ENCODE measurements at places on chromosomes 6 and 20. TPM values are rescaled to one million over a fixed set of nuclear protein-coding genes. Genes with fewer than 3 reads are reported as not detected.

DNA sequence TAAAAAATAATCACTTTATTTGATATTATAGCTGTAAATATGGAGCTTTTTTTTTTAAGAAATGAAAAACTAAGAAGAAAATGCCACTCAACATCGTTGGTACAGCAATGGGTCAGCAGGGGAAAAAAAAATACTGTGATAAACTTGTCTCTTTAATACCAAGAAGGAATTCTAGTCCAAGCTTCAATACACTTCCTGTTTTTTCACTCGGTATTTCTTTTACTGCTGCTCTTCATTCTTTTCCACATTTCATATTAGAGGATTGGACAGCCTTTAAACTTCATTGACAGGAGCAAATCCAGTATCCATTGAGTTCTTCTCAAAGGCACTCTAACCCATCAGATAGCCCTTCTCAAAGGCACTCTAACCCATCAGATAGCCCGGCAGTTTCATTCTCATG is 22.2 kb upstream of the EZR start:
- no peak overlapping the region for H3K27ac ChIP-seq
- no peak for DNase-seq
- H3K4me3 ChIP-seq, result no peak overlapping the region
- H3K36me3 ChIP-seq, result no peaks in the 10 kb centered on the region

- peaks cover 35% of the 10 kb centered on the region for H3K27me3 ChIP-seq
- peaks cover 26% of the 10 kb centered on the region for H3K4me1 ChIP-seq
- H3K4me3 ChIP-seq, result no peak overlapping the region
- no peak for DNase-seq
These were observed 10.8 kb upstream of the MATN4 start for GRCh38 chr20:45318948-45319347.

GRCh38 chr6:8322659-8323058 is 112.7 kb downstream of the SLC35B3 start:
- H3K36me3 ChIP-seq, result no peaks in the 10 kb centered on the region
- no peak for DNase-seq
- H3K4me1 ChIP-seq, result no peaks in the 10 kb centered on the region
- H3K27ac ChIP-seq, result no peak overlapping the region
- no peak overlapping the region for H3K4me3 ChIP-seq
- H3K27me3 ChIP-seq, result no peaks in the 10 kb centered on the region

- peak; percentile 80 for DNase-seq
- no peaks in the 10 kb centered on the region for H3K36me3 ChIP-seq
- peaks cover 3% of the 10 kb centered on the region for H3K4me1 ChIP-seq
- H3K27ac ChIP-seq, result no peak overlapping the region
These were observed 26.5 kb downstream of the BCKDHB start for GRCh38 chr6:80133020-80133419.

DNA sequence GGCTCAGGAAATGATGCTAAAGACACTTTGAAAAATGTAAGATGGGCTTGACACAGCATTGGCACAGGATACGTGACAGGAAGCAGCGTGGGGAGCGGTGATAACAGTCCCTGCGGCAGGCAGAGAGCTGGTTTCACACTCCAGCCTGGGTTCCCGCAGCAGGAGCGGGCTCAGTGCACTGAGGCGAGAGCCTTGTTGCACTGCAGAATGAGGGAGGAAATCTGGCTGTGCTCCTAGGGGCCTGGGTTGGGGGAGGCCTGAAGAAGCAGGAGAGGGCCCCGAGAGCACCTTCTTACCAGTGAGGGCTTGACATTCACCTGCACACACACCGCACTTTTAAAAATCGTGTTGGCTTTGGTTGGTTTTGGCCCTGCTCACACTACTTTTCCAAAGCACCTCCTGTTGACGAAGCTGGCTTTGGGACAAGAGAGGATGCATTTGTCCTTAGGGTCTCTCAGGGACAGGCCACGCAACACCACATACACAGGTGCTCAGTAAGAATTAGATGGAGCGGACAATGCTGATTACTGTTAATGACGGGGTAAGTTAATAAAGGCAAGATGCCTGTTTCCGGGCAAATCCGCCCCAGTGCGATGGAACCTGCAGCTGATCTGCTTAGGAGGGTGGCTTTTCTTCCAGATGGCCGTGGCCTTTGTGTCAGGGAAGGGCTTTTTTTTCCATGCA is 49.4 kb upstream of the ARMC2 start:
- H3K27me3 ChIP-seq, result no peaks in the 10 kb centered on the region
- no peaks in the 10 kb centered on the region for H3K4me1 ChIP-seq
- H3K36me3 ChIP-seq, result no peaks in the 10 kb centered on the region
- H3K4me3 ChIP-seq, result no peak overlapping the region
- DNase-seq, result peak; percentile 54

- DNase-seq, result no peak
- H3K27ac ChIP-seq, result no peak overlapping the region
- H3K36me3 ChIP-seq, result no peaks in the 10 kb centered on the region
- H3K4me1 ChIP-seq, result no peaks in the 10 kb centered on the region
- H3K27me3 ChIP-seq, result no peaks in the 10 kb centered on the region
These were observed 96.2 kb upstream of the EYS start for GRCh38 chr6:65803186-65803585.

DNA sequence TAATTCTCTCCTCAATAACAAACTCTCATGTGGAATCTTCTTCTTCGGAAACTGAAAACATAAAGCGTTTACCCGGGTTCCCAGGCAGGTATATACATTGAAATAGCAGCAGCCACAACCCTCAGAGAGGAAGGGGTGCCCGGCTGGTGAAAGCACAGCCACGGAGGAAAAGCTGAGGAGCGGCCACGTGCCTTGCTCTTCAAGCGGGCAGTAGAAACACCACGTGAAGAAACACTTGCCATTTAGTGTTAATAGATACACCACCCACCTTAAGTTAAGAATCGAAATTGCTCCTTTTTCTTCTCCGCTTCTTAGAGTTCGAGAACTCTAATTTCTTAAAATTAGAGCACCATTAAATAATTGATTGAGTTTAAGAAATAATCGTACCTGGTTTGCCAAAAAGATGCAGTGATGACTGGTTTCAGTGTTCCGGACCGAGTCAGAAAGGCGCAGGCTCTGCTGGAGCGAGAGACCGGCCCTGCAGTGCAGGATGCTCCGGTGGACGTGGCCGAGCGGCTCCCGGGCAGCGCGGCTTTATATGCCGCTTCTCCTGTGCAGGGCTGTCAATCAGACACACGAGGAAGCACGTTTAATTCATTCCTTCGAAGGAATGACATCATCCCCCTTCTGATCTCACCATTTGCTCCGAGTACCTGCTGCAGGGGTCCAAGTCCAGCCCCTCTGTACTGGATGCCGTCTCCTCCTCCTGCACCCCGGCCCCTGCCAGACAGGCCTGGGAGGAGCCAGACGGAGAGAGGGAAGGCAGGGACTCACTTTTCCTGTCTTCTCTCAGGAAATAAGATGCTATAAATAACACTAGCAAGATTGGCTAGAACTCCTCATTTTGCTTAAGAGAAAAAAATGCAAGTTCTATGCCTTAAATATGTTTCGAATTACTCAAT is at the start of gene THBS2:
Gene THBS2 (minus strand): TSS at position 510 of the 902 bp plus-strand sequence. CDS start 3,062 bp downstream, outside the sequence.
- peaks cover 43% of the 10 kb centered on the region for H3K27me3 ChIP-seq
- no peaks in the 10 kb centered on the region for H3K36me3 ChIP-seq

GRCh38 chr20:63652192-63652980 is 838 bp downstream of the STMN3 start:
- no peaks in the 10 kb centered on the region for H3K36me3 ChIP-seq
- H3K27me3 ChIP-seq, result peaks cover 36% of the 10 kb centered on the region
- DNase-seq, result no peak
- peak overlapping the region; percentile 43 for H3K4me3 ChIP-seq

DNA sequence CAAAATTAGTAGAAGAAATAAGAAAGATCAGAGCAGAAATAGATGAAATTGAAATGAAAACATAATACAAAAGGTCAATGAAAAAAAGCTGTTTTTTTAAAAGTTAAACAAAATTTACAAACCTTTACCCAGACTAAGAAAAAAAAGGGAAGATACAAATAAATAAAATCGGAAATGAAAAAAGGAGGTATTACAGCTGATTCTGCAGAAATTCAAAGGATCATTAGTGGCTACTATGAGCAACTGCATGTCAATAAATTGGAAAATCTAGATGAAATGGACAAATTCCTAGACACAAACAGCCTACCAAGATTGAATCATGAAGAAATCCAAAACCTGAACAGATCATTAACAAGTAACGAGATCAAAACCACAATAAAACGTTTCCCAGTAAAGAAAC is 59.2 kb downstream of the ZFP64 start:
- no peak overlapping the region for H3K27ac ChIP-seq
- no peaks in the 10 kb centered on the region for H3K27me3 ChIP-seq
- H3K36me3 ChIP-seq, result no peaks in the 10 kb centered on the region
- no peak overlapping the region for H3K4me3 ChIP-seq
- no peak for DNase-seq

GRCh38 chr20:38685853-38686473 is 38.3 kb upstream of the SLC32A1 start:
- peaks cover 27% of the 10 kb centered on the region for H3K27me3 ChIP-seq
- H3K4me1 ChIP-seq, result no peaks in the 10 kb centered on the region
- H3K4me3 ChIP-seq, result no peak overlapping the region
- DNase-seq, result peak; percentile 12
- H3K27ac ChIP-seq, result no peak overlapping the region

GRCh38 chr20:2699775-2700413 is 7.3 kb downstream of the EBF4 start:
- H3K4me3 ChIP-seq, result no peak overlapping the region
- DNase-seq, result no peak
- H3K27ac ChIP-seq, result no peak overlapping the region
- no peaks in the 10 kb centered on the region for H3K36me3 ChIP-seq

DNA sequence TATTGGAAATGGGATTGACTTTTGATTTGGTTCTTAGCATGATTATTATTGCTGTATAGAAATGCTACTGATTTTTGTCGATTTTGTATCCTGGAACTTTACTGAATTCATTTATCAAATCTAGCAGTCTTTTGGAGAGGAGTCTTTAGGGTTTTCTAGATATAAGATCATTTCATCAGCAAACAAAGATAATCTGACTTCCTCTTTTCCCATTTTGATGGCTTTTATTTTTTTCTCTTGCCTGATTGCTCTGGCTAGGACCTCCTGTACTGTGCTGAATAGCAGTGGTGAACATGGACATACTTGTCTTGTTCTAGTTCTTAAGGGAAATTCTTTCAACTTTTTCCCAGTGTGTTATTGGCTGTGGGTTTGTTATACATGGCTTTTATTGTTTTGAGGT is 64.6 kb downstream of the ZC2HC1B start:
- no peaks in the 10 kb centered on the region for H3K36me3 ChIP-seq
- DNase-seq, result no peak
- no peaks in the 10 kb centered on the region for H3K4me1 ChIP-seq
- no peak overlapping the region for H3K27ac ChIP-seq
- no peak overlapping the region for H3K4me3 ChIP-seq
- no peaks in the 10 kb centered on the region for H3K27me3 ChIP-seq

GRCh38 chr6:32764048-32764447 is 716 bp upstream of the HLA-DQB2 start:
- H3K4me3 ChIP-seq, result no peak overlapping the region
- no peaks in the 10 kb centered on the region for H3K4me1 ChIP-seq
- H3K36me3 ChIP-seq, result no peaks in the 10 kb centered on the region
- peaks cover 15% of the 10 kb centered on the region for H3K27me3 ChIP-seq
- H3K27ac ChIP-seq, result no peak overlapping the region
- no peak for DNase-seq

- no peak for DNase-seq
- H3K4me3 ChIP-seq, result no peak overlapping the region
- H3K27me3 ChIP-seq, result no peaks in the 10 kb centered on the region
These were observed 192.6 kb upstream of the RAB32 start for GRCh38 chr6:146351018-146351417.

GRCh38 chr6:126210398-126211075 is 129.4 kb upstream of the CENPW start:
- no peaks in the 10 kb centered on the region for H3K36me3 ChIP-seq
- H3K27me3 ChIP-seq, result no peaks in the 10 kb centered on the region
- DNase-seq, result no peak
- H3K4me1 ChIP-seq, result no peaks in the 10 kb centered on the region
- no peak overlapping the region for H3K27ac ChIP-seq

DNA sequence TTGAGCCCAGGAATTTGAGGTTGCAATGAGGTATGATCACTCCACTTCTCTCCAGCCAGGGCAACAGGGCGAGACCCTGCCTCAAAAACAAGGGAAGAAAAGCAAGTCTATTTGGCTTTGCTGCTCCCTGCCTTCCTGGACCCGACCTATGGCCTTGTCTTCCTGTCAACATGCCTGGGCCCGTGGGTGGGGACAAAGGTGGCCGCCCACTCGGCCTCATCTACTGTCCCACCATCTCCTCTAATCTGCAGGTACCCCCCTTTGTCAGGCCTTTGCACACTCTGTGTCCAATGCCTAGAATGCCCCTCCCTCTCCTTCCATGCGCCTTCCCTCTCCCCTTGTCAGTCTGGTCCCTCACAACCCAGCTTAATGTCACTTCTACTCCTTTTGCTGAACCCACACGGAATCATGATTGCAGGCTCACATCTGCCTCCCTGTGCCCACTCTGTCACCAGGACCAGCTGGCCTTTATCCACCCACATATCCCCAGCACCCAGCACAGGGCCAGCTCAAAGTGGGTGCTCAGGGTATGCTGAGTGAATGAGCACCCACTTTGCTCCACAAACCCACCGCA is 40.3 kb downstream of the MDFI start:
- DNase-seq, result no peak
- no peak overlapping the region for H3K4me3 ChIP-seq
- no peak overlapping the region for H3K27ac ChIP-seq
- H3K36me3 ChIP-seq, result no peaks in the 10 kb centered on the region
- H3K27me3 ChIP-seq, result no peaks in the 10 kb centered on the region
- peaks cover 5% of the 10 kb centered on the region for H3K4me1 ChIP-seq

DNA sequence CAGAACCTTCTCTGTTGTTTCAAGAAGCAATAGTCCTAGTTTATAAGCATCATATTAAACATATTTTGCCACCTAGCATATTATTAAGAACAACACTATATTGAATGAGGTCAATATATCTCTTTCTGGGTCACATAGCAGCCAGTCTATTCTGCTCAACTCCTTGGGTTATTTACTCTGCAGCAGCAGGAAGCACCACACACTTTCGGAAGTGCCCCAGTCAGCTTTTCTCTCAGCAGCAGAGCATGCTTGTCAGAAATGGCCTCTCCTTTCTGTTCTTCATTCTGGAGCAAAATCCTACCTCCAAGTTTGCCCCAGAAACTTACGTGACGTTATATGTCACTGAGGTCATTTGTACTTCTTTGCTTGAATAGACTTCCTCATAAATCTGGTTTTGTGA is 22.7 kb downstream of the CFAP206 start:
- H3K27ac ChIP-seq, result no peak overlapping the region
- no peaks in the 10 kb centered on the region for H3K27me3 ChIP-seq
- H3K4me1 ChIP-seq, result no peaks in the 10 kb centered on the region
- H3K4me3 ChIP-seq, result no peak overlapping the region

Gene IPCEF1
- 5.7 TPM for total RNA-seq

Gene EEF1A1
- 4,503 TPM for total RNA-seq

Gene UBD
- total RNA-seq, result 0.96 TPM

Gene MOXD1
- not detected for total RNA-seq

Gene BMP5
- total RNA-seq, result 4.3 TPM

Gene RPS10
- total RNA-seq, result 892 TPM

Gene ABRACL
- total RNA-seq, result 60.2 TPM

Gene ASIP
- total RNA-seq, result not detected

Gene OR2H2
- not detected for total RNA-seq

Gene SLC17A2
- total RNA-seq, result not detected

All from transverse colon (tissue), 4 donors.